ENCODE measurements at places on chromosomes 5 and 9.

DNA sequence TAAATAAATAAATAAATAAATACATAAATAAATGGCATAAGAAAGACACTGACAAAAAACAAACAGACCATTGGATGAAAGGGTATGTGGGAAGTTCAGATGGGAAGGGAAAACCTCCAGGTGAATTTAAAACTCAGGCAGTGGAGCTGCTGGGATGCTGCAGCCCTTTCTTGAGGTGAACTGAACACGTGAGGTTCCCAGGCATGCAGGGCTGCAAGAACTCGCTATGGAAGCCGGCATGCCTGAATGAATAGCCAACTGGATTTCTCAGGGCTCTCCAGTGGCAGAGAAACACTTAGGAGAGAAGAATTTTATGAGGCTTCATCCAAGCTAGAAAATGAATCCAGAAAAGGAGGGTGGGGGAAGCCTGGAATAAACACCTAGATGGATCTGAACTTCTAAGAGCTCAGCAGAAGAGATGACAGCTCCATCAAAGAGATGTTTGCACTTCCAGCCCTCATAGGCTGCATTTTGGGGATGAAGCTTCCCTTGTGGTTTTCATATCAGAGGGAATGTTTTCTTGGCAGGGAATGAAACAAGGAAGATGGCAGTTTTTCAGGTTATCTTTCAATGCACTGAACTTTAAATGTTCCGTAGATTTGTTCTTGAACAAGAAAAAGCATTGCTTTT is 224.2 kb upstream of the DAP start:
- no peak for DNase-seq

- DNase-seq, result no peak
Observed at GRCh38 chr9:35781066-35781465, 10.3 kb upstream of the NPR2 start.

- DNase-seq, result no peak
Observed at GRCh38 chr9:75231167-75231566, 142.9 kb downstream of the OSTF1 start.

DNA sequence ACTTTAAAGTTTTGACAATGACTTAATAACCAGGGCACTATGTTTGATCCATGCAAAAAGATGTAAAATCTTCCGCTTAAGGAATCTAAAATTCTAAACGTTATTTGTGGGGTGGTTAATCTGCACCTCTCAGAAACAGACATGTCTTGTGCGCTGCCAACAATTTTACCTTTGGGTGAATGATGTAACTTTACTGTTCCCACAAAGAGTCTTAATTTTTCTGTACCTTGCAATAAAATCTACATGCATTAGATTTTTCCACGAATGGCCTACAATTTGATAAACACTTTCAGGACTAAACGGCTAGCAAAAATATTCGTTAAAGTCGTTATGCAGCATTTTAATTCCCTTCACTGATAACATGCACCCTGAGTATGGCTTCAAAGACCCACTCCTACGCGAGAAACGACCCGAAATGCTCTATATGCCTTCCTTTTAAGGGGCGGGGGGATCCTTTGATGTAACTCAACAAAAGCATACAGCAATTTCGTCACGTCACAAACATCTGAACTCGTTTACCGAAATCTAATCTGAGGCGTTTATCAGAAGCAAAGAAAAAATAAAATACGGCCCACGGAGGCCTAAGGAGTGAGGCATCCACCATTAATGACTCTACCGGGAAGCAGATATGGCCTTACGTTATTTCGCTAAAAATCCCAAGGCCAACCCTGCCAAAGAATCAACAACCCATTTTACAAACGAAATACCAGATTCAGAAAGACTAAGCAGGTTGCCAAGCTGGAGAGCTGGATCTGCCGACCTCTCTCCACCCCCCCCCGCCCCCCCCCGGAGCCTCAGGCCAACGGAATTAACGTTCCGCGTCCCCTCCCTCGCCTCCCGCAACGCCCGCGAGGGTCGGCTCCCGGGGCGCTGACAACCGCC is 621 bp downstream of the AK6 start:
- DNase-seq, result peak; percentile 29

DNA sequence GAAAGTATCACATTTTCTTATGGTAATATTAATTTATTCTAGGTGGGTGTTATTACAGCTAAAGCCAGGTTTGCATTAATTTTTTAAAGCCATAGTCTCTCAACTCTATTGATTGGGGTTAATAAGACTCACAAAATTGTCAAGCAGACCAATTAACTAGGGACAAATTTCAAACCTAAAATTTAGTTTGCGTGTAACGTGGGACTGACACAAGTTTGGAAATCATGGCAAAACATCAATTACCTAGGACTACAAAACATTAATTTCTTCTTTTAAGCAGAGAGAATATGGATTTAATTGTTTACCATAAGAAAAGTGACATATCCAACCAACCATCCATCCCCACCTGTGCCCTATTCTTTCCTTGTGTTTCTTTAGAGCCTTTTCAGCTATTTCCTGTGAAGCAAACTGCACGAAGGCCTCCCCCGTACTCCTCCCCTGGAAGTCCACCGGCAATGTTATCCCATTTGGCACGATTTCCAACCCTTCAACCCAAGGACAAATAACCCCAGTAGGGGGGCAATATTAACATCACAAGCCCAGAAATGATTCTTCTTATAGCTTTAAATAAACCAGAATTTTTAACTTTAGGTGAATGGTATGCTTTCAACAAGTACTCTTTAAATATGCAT is 4.4 kb downstream of the HNRNPH1 start:
- DNase-seq, result no peak

DNA sequence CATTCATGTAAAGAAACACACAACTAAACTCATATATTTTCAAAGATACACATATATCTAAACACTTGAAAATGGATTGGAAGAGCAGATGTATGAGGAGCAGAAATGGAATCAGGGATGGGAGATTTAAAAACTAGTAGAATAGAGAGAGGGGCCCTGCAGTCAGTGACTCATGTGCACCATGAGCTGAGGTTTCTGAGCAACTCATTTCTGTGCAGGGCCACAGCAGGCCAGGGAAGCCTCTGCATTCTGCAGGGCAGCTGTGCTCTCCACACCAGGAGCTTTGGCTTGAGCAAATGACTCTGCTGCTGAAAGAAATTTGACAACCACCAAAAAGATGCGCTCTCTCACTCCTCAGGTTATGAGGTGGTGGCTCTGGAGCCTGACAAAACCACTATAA is 27.1 kb downstream of the LHX6 start:
- DNase-seq, result no peak

- DNase-seq, result no peak
Observed at GRCh38 chr9:119701651-119702050, 332.4 kb upstream of the BRINP1 start.

- DNase-seq, result no peak
Observed at GRCh38 chr9:91065231-91066041, 263.8 kb downstream of the SYK start.

GRCh38 chr5:180718810-180719453 is 20.9 kb downstream of the OR2Y1 start:
- peak; percentile 43 for DNase-seq

DNA sequence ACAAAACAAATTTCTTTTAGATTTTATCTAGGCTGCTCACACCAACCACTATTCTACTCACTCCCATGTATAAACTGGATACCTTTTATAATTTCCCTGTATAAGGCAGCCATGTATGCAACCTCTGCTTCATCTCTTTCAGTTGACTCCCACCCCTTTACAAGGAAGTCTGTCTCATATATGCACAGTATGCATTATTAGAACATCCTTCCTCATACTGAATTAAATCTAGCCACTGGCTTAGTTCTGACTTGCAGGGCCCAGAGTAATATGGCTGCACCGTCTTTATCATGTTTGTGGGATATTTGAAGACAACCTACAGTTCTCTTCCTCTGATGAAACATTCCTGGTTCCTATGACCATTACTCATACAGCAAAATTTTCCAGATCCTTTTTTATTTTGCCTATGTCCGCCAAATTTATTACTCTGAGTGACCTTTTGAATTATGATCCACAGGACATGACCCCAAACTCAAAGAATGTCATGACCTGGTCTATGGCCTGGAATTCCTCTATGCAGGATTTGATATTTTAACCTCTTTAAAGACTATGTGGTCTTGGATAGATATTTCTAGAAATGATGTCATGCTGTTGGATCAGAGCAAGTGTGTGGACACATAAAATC is 76.6 kb upstream of the ITGA1 start:
- DNase-seq, result no peak

- DNase-seq, result no peak
Observed at GRCh38 chr9:89036891-89037290, 45.6 kb downstream of the S1PR3 start.

DNA sequence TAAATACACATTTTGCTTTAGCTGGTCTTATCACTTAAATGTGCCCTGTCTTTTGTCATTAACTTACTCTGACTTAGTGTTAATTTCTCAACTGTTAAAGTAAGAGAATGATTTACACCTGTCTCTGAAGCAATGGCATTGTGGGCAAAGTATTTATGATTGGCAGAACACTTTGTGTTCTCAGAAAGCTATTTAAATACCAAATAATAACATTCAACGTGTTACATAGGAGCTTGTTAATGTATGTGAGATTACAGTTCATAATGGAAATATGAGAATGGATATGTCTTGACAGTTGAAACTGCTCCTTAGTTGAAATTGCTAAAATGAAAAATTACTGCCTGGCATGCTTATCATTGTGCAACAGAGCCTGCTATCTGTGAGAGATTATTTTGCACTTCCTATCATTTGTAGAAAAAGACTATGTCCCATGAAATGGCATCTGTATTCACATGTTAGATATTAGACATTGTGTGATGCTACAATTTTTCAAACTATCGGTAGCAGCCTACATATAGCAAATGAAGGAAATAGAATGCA is 46.1 kb downstream of the PRR16 start:
- no peak for DNase-seq

DNA sequence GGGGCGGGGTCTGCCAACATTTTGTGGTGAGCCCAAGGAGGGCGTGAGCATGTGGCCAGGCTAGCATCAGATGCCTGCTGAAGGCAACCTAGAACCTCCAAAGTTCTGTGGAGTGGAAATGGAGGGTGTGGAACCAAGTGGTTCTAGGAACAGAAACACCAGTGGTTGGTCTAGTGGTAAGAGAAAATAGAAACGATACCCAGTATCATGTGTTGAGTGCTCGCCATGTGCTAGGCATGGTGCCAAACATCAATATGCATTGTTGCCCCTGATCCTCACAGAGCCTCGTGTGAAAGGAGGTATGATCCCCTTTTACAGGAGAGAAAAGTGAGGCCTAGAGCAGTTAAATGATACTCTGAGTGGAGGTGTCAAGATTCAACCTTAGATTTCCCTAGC is 31.5 kb upstream of the MVB12B start:
- DNase-seq, result no peak

DNA sequence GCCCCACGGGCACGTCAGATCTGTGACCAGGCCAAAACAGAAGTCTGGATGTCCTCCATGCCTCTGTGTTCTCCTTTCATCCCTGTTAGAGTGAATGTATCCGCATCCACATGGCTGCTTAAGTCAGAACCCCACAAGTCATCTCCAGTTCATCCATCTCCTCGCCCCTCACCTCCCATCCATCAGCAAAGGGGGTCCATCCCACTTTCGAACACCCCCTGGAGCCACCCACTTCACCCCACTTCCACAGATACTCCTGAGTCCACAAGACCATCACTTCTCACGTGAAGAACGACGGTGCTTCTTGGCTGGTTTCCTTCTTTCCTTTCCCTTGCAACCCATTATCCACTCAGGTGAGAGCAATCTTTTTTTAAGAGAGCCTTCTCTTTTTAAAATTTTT is 3.5 kb upstream of the SPOCK1 start:
- DNase-seq, result no peak

- DNase-seq, result peak; percentile 86
Observed at GRCh38 chr9:129888293-129889121, 53.2 kb downstream of the USP20 start.

- no peak for DNase-seq
Observed at GRCh38 chr5:29897916-29898315, 1295.6 kb upstream of the CDH6 start.

DNA sequence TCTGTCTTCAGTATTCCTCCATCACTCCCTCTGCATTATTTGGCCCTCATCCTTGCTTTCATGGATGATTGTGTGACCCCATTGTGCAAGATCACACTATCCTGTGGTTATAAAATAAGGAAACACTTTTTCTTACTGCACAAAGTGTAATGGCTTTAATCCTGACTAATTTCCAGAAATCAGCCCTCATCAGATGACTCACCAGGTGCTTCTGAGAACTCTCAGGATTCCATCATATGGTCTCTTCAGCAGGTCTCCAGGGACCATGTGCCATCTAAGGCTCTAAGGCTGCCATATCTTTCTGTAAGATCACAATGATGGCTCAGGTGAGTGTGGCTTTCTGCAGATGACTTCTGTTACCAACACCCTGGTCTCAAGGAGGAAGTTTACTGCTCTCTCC is 27.3 kb upstream of the FER start:
- no peak for DNase-seq

DNA sequence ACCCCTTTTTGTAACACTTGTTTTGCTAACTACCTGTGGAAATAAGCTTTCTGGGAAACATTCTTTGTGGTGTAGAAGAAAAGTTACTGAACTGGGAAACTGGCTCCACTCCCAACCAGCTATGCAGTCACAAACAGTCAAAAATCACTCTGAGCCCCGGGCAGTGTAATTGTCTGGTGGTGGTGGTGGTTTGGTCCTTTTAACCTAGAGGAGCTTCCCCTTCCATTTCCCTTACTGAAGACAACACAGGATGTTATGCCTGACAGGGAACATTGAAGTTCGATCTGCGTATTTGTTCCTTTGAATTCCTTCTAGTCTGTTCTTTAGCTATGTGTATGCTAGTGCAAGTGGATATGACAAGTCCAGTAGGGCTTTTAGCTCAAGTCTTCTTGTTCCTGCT is 56.8 kb upstream of the TBCA start:
- DNase-seq, result no peak

- DNase-seq, result no peak
Observed at GRCh38 chr5:148482196-148482595, 98.4 kb downstream of the FBXO38 start.

- DNase-seq, result no peak
Observed at GRCh38 chr9:111632695-111633388, 1.7 kb downstream of the DNAJC25 start.

- DNase-seq, result no peak
Observed at GRCh38 chr5:38250763-38251448, 7.5 kb upstream of the EGFLAM start.

DNA sequence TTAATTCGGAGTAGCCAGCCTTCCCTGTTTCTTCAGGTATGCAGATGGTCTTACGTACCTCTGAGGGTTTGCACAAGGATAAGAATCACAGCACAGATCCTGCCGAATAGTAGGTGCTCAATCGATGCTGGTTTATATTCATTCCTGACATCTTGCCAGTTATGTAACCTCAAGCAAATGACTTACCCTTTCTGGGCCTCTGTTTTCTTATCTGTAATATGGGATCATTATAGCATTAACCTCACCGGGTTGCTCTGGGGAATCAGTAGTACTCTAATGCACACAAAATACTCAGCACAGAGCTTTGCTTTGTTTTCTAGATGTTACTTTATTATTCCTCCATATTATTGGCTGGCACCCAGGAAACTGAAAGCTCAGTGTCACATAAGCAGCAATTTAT is 7.7 kb upstream of the NR5A1 start:
- no peak for DNase-seq

- no peak for DNase-seq
Observed at GRCh38 chr9:108167136-108167900, 677.7 kb upstream of the KLF4 start.
